ENCODE measurements at places on chromosomes 16 and 17.
A peak's percentile ranks its signal among the peaks of the same experiment; 100 is the strongest.

DNA sequence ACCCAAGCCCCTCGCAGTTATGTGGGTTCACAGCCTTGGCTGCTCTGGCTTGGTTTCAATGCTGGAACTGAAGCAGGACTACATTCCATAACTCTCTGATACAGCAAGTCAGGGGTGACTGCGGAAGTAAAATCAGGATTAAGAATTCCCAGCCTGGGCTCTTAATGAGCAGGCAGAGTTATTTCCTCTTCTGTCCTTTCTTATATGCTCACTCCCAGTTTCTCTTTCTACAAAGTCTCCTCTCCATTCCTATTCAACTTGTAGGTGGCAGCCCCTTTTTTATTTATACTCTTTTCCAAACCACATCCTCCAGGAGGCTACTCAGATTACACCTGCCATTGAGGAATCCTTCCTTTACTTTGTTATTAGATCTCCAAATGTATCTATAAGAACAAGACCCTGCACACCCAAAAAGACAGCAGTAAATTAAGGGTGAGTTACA lies 40.3 kb downstream of the HOXB1 start:
- DNase-seq: peak; percentile 61

GRCh38 chr17:77697480-77698400 lies 260.8 kb upstream of the TNRC6C start:
- no peak for DNase-seq

DNA sequence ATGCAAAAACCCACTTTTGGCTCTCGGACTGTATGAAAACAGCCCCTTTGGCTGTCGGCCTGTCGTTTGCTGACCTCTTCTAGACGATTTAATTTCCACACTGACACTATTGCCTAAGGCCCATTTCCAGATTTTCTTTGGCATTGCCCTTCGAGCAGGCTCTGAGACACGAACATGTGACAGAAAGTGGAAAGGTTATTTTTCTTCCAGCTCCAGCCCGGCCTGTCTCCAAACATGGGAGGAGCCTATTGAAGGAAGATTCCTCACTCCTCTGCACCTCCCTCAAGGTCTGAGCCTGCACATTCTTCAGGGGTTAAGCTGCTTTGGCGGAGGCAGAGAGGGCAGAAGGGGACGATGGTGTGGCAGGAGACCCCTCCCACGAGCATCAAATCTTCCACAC lies 85.9 kb upstream of the FOXF1 start:
- no peak for DNase-seq

GRCh38 chr16:3874794-3875692 lies 5.5 kb downstream of the CREBBP start:
- DNase-seq: no peak

DNA sequence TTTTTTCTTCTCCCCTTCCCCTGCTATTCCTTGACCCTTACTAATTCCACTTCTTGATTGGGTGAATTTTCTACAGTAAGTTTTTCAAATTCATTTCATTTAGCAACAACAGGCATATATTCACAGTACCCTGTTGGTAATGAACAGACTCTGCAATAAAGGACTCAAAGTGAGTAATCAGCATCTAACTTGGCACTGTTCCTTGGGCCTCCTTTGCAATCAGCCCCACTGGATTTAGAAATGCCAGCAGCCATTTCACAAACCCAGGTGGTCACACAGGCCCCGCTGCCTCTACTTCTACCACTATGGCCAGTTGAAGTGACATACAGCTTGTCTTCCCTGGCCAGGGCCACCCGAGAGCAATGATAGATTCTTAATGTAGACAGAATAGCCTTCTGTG lies 113.8 kb downstream of the CYB561 start:
- no peak for DNase-seq

DNA sequence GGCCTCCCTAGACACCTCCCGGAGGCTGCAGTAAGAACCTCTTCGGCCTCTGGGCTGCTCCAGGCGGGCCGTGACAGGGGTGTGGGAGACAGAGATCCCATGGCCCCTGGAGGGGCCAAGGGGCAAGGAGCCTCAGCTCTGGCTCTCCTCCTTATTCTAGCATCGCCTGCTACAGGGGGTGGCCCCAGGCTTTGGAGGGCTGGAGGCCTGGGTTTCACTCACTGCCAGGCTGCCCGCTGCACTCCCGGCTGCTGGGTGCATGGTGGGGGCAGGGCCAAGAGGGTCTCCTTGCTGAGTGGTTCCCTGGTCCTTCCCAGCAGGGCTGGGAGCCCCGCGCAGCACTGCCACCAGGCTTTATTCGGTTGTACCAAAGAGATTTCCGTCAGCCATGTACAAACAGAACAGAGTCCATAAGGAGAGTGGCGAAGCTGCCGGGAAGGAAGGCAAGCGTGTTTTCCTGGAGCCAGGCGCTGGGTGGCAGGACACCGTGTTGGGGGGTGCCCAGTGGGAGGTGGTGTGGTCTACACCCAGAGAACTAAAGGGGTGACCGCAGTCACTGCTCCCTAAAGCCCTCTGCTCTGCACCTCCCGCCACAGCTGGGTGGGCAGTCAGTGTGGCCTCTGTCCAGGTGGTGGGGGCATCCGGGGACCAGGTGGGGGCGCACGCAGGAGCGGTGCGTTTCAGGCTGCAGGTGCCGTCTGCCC lies 2.0 kb downstream of the NPB start:
- no peak for DNase-seq

- no peak for DNase-seq
Observed at GRCh38 chr17:79732804-79733691, 2.3 kb downstream of the ENPP7 start.

DNA sequence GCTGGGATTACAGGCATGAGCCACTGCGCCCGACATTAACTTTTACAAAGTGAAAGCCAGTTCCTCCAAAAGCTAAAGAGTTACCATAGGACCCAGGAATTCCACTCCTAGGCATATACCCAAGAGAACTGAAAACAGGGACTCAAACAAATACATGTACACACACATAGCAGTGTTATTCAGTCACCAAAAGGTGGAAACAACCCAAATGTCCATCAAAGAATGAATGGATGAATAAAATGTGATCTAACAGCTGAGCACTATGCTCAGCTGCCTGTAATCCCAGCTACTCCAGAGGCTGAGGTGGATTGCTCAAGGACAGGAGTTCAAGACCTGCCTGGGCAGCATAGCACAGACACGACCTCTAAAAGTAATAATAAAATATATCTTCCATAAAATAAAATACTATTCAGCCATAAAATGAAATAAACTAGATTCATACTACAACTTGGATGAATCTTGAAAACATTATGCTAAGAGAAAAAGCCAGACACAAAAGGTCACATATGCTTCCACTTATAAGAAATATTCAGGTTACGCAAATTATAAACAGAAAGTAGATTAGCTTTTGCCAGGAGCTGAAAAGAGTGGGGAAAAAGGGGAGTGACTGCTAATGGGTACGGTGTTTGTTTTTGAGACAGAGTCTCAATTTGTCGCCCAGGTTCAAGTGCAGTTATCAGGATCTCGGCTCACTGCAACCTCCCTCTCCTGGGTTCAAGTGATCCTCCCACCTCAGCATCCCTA lies 9.3 kb upstream of the USP7 start:
- DNase-seq: no peak

- no peak for DNase-seq
Observed at GRCh38 chr17:67509390-67510287, 132.6 kb downstream of the PITPNC1 start.

GRCh38 chr17:10010752-10011151 lies 105.7 kb upstream of the RCVRN start:
- DNase-seq: no peak

GRCh38 chr17:51083981-51084380 lies 36.7 kb downstream of the SPAG9 start:
- no peak for DNase-seq

DNA sequence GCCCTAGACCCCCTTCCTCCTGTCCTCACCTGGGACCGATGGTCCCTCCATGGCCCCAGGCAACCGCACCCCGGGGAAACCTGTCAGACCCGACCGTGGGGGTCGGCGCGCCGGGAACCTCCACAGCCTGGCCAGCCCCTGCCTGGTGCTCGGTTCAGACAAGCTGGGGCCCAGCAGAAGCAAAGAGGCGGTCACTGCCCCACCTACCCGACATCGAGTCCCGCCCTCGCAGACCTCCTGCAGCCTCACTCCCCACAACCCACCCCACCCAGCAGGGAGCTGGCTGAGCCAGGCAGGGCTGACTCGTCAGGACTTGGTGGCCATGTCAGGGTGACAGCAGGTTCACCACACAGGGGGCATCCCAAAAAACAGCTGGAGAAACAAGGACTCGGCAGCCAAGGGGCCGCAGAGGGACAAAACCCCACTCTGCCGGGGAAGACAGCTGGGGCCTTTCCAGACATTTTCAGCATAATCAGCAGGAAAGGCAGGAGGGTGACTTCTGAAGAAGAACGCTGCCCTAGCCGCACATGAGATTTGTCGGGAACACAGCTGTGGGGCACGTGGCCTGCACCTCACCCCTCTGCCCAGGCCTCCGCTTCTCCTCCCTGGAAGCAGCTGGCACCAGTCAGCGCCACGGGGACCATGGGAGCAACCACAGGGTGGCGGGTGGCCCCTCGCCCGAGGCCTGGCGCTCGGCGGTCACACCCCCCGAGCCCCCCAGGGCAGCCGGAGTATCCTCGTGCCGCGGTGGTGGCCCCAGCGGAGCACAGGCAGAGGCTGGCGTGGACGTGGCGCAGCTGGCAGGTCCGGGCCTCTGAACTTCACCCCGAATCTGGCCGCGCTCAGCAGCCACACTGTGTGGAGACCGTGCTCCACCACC lies 22.9 kb downstream of the GNPTG start:
- DNase-seq: no peak

- no peak for DNase-seq
Observed at GRCh38 chr17:17144061-17144460, 62.1 kb downstream of the PLD6 start.

All from renal cortical epithelial cell (primary cell).